ENCODE measurements at places on chromosomes 5 and 9.

DNA sequence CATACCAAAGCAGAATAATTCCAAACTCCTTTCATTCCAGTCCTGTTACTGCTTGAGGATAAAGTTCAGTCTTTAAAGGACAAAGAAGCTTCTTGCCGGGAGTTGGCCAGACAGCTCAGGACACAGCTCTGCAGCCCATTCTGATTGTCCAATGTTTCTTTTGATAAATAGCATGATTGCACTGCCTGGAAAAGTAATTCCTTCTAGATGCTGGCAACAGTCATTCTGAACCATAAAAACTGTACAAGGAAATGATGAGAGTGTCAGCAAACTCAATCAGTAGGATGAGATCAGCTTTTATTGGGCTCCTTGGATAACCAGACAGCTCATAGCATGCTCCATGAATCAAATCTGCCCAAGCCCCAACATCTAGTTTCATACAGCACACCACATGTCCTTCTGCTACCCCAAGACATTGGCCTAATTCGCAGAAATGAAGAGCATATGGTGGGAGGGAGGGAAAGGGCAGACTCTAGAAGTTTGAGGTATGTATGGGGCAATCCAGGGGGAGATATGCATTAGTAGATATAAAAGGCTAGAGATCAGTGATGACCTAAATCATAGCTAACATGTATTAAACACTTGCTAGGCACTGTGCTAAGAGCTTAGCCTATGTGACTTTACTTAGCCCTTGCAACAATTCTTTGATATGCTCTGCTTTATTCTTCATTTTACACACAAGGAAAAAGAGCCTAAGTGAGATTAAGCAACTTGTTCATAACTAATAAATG is 219.9 kb upstream of the NREP start:
- no peak for DNase-seq

DNA sequence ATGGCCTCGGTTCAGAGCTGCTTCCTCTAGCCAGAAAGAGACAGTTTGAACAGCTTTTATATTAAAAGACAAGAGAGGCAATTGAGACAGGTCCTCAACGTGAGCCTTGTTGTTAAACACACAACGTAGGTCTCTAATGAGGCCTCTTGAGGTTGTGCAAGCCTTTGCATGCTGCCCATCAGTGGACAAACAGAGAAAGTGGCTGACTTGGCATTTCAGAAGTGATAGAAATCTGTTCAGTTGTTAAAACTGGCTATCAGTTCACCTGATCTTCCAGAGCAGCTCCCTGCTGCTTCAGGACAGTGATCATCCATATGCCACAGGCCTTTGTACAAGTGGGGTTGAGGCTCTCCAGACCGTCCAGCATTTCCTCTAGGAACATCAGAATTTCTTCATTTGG is 58.8 kb downstream of the MROH2B start:
- DNase-seq: no peak

DNA sequence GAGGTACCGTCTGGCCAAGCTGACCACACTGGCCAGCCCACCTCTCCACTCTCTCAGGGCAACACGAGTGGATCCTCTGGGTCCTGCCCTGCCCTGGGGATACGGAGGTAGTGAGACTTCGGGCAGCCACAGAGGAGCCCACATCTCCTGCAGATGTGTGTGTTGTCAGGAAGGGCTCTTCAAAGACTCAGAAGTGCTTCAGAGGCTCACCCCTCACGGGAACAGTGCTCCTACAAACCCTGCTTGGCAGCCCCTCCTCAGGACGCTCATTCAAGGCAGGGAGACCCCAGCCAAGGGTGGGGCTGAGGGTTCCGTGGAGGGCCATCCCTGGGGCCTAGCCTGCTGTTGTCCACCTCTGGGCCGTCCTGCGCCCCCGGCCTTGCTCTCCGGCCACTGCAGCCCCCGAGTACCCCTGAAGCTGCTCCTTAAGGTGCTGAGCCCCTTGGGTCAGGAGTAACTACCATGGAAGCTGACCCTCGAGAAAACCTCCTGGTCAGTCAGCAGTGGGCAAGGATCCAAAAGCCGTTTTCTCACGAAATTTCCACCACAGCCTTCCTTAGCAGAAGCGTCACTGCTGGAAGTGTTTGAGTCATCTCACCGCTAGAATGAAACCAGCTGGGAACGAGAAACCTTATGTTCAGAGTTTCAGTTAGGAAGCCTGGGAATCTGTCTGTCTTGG is 23.2 kb upstream of the LRRC14B start:
- DNase-seq: no peak

DNA sequence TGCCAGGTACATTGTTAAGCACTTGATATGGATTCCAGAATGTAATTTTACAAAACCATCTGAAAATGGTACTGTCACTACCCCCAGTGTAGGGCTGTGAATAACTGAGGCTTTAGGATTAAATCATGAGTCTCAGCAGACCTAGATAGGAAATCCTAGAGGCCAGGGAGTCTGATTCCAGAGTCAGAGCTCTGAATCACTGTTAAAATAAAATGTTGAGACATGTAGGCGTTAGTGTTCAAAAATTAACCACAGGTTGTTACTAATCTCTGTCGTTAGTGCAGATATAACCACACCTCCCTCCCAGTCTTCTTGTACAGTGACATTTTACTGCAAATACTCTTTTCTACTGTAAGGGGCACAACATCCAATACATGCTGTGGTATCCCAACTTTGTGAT is 1828.8 kb downstream of the MAT2B start:
- no peak for DNase-seq

DNA sequence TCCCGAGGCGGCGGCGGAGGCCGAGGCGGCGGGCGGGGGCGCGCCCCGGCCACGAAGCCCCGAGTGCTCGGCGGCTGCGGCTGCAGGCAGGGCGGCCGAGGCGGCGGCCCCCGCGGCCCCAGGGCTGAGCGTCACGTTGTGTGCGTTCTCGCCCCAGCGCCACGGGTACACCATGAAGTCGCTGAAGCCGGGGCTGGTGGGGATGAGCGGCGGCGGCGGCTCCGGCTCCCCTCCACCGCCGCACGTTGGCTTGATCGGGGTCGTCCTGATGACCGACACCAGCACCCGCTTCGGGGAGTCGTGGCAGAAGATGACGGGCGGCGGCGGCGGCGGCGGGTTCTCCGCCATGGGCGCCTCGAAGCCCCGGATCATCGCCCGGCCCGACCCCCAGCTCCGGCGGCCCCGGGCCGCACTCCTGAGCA is 498 bp downstream of the ZNF367 start:
- no peak for DNase-seq

- no peak for DNase-seq
These were observed 131.7 kb upstream of the ICE1 start for GRCh38 chr5:5290674-5291334.

- no peak for DNase-seq
These were observed 36.4 kb downstream of the PHF2 start for GRCh38 chr9:93612796-93613154.

Data from adrenal gland (tissue), 19 donors.